Mesendoderm (in vitro differentiated cells): ENCODE measurements at places on chromosomes 3 and 15.

DNA sequence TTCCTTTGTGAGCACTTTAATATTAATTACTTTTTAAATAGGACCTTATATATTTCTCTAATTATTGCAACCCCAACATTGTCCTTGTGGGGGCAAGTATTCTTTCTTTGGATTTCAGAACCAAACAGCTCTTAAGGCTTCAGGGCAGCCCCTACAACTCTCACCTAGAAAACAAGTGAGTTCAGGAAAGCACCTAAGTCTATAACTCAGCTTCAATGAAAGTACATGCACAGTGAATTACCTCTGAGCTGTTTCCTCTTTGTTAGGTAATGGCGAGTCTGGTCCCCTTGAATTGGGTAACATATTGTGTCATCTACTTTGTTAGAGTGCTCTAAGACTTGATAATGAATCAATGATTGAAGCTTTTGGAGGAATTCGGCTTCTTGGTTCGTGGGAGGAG is 545.7 kb downstream of the NLGN1 start:
- no peak for DNase-seq

DNA sequence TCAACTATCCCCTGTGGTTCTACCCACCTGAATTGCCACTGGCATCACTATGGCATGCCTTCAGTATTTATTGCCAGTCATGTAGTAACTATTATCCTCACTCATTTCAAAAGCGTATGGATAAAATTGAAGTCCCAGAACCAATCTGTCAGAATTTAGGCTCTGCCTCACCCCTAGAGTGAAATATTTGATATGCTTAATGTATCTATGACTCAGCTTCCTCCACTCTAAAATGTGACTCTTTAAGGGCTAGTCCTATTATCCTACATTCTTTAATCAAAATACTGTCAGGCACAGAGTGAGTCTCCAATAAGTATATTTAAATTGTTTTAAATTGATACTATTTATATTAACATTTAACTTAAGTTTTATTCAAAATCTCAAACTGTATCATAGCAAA is 27.6 kb downstream of the ARPP21 start:
- DNase-seq: no peak

GRCh38 chr3:152737021-152737908 is 97.7 kb upstream of the P2RY1 start:
- DNase-seq: peak; percentile 41

DNA sequence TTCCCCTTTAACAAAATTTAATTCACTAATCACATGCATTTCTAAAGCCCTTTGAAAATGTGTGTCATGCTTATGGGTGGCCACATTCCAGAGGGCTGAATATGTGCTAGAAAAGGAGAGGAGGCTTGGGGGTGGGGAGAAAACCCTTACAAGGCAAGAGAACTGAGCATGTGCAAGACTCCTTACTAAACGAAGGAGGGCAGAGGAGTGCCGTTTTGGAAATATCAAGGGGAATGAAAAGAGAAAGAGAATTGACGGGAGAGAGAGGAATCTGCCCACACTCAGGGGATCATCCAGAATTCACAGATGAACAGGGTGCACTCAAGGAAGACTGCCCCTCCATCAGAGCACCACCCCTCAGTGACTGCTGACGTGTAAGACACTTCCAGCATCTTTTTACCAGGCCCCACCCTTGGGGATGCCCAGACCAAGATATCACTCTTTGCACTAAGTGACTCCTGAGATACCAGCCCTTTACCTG is 37.9 kb upstream of the TSC22D2 start:
- peak; percentile 96 for DNase-seq

GRCh38 chr3:1528621-1529020 is 435.8 kb downstream of the CNTN6 start:
- no peak for DNase-seq

DNA sequence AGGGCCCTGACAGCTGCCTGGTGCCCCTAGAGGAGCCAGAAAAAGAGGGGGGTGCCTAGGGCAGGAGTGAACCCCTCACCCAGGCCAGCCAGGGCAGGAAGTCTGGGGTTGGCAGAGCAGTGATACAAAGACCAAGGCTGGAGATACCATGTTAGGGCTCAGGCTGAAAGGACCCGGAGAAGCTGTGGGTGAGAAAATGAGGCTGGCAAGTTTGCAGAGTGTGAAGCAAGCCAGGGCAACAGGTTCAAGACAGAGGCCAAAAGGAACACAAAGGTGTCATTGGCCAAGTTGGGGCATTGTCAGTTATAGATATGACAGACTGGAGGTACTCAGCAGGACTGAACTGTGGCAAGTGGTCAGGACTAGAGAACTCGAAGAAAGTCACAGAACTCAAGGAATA is 40.6 kb upstream of the IREB2 start:
- no peak for DNase-seq

DNA sequence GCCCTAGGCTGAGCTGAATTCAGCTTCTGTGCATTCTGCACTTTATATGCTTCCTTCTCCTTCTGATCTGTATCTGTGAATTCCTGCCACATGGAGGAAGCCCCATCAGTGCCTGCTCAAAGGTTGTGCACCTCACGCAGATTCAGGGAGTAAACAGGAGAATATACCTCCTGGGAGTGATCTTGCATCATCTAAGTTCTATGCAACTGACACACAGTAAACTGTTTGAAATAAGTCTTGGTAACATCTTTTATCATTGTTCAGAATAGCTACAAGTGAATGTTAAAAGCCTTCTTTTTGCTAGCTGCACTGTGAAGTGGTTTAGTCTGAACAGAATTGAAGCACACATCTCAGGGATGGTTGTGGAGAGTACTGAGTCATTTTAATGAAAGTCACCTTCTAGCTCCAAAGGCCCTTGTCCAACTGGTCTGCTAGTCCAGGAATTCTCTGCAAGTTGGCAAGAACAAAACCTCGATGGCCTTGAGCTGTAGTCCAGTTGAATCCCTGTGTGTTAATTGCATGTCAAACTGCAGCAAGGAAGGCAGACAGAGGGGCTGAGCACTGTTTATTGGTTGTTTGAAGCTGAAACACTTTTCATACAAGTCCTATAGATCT is 215.0 kb downstream of the WNT5A start:
- DNase-seq: no peak

- peak; percentile 88 for DNase-seq
Measured at GRCh38 chr15:29883126-29883525, 60.9 kb upstream of the TJP1 start.

DNA sequence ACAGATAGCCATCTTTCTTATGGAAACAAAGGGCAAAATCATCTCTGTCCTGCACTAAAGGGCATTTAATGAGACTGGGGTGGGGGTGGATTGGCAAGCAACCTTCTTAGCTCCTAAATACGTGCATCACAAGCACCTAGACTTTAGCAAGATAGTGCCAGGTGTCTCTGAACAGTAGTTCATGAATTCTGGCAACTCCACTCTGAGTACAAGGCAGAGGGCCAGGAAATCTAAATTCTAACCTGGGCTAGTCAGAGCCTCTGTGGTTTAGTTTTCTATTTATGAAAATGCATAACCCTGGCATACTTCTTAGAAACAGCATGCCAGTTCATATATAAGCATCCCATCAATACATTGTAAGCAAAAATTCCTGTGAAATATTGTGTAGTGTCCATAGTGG is 788.5 kb downstream of the MCTP2 start:
- no peak for DNase-seq

- peak; percentile 60 for DNase-seq
Measured at GRCh38 chr3:149489060-149489690, 14.7 kb downstream of the TM4SF4 start.

GRCh38 chr15:39326306-39326975 is 254.4 kb upstream of the THBS1 start:
- DNase-seq: no peak

- DNase-seq: no peak
Measured at GRCh38 chr15:76073554-76073953, 13.8 kb downstream of the TMEM266 start.

DNA sequence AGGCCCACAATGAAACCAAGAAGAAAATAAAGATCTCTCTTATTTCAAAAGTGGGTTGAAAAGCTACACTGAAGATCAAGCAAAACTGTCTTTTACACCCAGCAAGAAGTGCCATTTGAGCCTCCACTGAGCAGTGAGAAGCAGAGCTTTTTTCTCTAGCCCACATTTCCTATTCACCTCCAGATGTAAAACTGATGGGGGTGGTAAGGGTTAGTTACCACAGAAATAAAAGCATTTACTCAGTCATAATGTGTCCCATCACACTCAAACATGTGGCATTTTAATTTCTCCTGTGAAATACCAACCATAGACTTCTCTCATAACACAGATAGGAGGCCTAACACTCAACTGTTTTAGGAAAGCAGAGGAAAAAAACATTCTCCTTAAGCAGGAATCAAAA is 21.0 kb downstream of the IFT57 start:
- DNase-seq: no peak

GRCh38 chr3:42500091-42500490 is 2.4 kb upstream of the VIPR1 start:
- no peak for DNase-seq

DNA sequence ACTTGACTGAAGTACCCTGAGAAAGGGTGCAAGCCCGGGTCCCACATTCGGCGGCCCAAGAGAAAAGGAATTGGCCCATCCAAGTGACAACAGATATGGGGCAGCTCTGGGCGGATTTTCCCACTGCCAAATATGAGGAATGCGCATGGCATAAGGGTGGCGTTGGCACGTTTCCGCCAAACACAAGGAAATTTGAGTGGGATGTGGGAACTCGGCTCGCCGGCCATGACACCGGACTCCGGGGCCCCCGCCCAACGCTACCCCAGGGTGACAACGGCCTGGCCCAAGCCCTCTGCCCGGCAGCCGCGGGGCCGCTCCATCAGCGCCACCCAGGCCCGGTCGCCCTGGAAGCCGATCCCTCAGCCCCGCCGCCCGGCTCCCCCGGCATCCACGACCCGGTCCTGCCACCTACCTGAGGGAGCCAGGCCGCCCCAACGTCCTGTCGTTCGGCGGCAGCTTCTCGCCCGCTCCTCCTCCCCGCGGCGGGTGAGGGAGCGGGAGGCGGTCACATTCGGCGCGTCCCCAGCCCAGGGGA is 449 bp downstream of the RAF1 start:
- no peak for DNase-seq

DNA sequence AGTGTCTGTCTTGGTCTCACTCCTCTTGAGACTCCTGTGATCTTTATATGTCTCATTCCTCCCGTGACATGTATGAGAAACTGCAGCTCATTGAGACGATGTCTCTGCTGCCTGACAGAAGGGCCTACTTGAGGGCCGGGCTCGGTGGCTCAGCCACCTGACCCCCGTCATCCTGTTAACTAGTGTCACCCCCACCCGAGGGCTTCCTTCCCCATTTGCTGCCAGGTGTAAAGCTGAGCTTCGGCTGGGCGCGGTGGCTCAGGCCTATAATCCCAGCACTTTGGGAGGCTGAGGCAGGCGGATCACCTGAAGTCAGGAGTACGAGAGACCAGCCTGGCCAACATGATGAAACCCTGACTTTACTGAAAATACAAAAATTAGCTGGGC is 12.7 kb downstream of the SEMA4B start:
- DNase-seq: no peak

GRCh38 chr3:32992310-32992686 is 40.9 kb downstream of the CCR4 start:
- DNase-seq: no peak

DNA sequence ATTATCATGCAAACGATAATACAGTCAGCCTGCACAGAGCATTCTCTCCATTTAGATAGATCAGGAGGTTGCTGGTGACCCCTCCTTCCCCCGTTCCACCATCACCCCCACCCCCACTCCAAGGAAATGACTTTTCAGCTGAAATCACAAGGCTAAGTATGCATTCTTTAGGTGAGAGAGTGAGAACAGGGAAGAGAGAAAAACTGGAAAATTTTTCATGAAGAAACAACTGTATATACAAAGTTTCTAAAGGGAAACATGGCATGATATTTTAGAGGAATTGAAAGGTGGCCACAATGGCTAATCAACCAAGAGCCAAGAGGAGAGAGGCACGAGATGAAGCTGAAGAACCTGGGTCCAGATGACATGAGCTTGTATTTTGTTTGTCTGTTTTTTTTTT is 22.2 kb downstream of the BCL2A1 start:
- DNase-seq: no peak
